NCI-H526 treated with DMSO at 0.1 percent for 48 hours (cell line): ENCODE measurements at places on chromosomes 4 and X.

GRCh38 chr4:76083386-76083988, 9.0 kb downstream of the ART3 start:
- no peak for DNase-seq

GRCh38 chrX:23745786-23746185, 2.7 kb upstream of the ACOT9 start:
- no peak for DNase-seq

DNA sequence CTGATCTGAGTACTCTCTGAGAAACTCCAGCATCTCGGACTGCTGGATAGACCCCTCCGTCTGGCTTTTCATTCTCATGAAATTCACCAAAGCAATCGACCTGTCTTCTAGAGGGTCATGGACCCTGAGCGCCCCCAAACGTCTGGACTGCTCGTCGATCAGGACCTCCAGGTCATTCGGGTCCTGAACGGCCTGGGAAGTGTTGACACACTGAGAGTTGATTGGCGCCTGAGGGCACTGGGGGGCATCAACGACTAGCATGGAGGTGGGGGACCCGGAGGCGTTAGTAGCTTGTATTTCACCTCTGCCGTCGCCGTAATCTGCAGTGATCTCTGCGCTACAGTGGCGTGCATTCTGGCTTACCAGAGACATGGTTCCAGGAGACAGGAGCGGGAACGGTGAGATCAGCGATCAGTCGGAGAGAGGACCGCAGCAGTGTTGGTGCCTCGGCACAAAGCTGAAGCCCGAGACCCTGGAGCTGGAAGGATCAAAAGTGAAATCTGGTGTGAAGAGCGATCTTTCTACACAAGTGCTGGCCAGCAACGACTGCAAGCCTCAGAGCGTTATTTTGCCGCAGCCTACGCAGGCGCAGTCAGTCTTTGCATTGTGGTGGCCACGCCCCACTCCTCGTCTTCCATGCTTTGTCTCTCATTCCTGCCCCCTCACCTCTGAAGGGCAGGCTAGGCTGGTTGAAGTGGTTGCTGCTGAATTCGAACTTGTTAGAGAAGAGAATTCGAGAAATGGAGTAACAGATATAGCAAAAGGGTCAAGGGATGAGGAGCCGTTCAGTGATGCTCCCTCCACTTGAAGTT, at the start of gene MAGEE2:
Gene MAGEE2 (minus strand): TSS at position 575 of the 812 bp plus-strand sequence. CDS start 203 bp downstream, at position 372.
- no peak for DNase-seq

GRCh38 chrX:132119821-132120515, 7.9 kb downstream of the FRMD7 start:
- no peak for DNase-seq
